ENCODE measurements at places on chromosomes 2 and 18.
A peak's percentile ranks its signal among the peaks of the same experiment; 100 is the strongest.

DNA sequence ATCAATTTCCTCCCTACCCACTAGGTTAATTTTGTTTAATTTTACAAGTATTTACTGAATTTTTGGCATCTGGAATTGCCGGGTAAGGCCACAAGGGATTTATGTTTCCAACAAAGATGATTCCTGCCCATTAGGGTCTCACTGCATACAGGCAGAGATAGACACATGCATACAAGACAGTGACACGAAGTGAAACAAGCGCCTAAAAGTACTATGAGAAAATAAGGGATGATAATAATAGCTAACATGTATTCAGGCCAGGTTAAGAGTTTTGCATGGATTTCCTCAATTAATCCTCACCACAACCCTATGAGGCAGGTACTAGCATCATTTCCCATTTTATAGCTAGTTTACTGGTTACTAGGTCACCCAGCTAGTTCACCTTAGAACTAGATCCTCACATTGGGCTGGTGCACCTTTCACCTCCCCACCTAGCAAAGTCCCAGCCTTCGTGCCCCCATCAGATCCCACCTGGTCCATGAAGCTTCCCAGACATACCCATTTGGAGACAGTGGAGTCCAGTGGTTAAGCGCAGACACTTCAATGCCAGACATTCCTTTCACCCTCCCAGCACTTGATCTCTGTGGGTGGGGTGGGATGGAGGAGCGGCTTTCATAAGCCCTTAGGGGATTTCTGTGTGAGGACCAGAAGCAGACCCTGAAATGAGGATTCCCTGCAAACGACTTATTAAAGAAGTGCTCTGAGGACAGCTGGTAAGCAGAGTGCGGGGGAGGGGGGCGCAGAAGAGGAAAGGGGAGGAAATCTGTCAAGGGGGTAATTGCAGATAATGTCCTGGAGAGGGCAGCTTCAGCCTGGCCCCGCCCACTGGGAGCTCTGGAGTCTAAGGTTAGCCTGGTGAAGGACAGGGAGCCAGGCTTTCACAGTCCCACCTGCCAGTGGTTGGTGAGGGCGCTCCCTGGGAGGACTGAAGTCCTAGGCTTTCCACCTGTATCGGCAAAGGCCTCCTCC, 5.8 kb upstream of the DGUOK start:
- peak; percentile 29 for DNase-seq

DNA sequence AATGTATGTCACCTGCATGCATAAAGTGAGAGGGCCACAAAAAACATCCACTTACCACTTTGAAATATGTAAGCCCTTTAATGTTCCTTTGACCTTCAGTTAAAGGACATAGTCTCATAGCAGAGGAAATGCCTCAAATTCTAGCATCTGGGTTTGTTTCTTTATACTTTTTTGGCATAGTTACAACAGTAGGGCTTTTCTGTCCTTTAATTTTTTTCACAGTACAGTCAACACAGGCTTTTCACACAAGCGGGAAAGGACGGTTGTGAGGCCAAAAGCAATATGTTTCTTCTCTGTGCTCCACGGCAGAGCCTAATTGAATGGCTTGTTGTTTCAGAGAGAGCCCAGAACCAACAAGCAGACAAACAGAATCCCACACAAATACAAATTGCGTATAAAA, 57.6 kb downstream of the CRIM1 start:
- DNase-seq, result no peak

DNA sequence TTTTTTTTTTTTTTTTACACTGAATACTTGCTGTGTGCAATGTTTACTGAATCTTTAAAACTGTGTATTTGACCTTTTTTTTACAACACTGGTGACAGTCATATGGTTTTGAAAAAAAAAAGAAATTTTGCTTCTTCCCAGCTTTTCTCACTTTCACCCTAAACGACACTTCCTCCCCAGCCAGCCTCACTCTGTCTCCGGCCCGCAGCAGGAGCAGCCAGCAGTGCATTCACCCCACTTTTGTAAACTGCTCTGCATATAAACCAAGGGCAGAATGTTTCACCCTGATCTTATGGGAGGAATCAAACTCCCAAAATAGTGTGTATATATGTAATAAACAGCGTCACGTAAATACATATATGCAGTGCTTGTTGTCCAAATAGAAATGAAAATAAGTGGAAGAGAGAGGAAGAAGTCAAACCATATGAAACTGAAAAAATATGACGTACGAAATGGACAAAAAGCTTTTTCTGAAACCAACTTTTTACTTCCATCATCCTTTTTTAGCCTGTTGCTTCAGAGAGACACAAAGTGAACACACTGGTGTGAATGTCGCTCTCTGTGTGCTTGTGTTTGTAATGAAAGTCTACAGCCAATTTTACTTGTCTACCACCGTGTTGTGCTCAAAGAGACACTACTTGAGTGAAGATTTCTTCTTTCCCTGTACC, 54.2 kb downstream of the ZCCHC2 start:
- no peak for DNase-seq

- DNase-seq, result no peak
Observed at GRCh38 chr2:241941691-241942301, 72.3 kb downstream of the RTP5 start.

GRCh38 chr2:42001711-42002201, 46.1 kb upstream of the PKDCC start:
- DNase-seq, result no peak

- DNase-seq, result no peak
Observed at GRCh38 chr2:53640466-53640865, 127.1 kb upstream of the CHAC2 start.

GRCh38 chr2:79832511-79833234, 319.8 kb downstream of the CTNNA2 start:
- no peak for DNase-seq

Data from amniotic epithelial cell (primary cell).